A549 treated with ZK216348 at 1 μM for 4 hours (cell line): ENCODE measurements at places on chromosomes 4 and X. TPM values are rescaled to one million over a fixed set of nuclear protein-coding genes. Genes with fewer than 3 reads are reported as not detected.

DMRTC1B gene
- 0.13 TPM in 1 of 5 replicates, not detected in the others for total RNA-seq

LEF1 gene
- total RNA-seq: not detected in 5 replicates

BST1 gene
- total RNA-seq: 16.7 to 22.6 TPM (median 18.2 TPM) in 5 replicates

NPNT gene
- 0.22 to 0.60 TPM (median 0.37 TPM) in 5 replicates for total RNA-seq

TMPRSS11B gene
- not detected in 5 replicates for total RNA-seq

TEX11 gene
- not detected in 5 replicates for total RNA-seq

LAGE3 gene
- 38.8 to 73.0 TPM (median 64.3 TPM) in 5 replicates for total RNA-seq

FAM114A1 gene
- total RNA-seq: 20.1 to 43.9 TPM (median 34.9 TPM) in 5 replicates

MAOB gene
- 0.09 to 0.20 TPM (median 0.14 TPM) in 3 of 5 replicates, not detected in the others for total RNA-seq

RNF175 gene
- not detected in 5 replicates for total RNA-seq

USP17L21 gene
- not detected in 5 replicates for total RNA-seq

NAAA gene
- total RNA-seq: 20.1 to 25.7 TPM (median 21.9 TPM) in 5 replicates

EGF gene
- 0.09 to 1.3 TPM (median 0.24 TPM) in 5 replicates for total RNA-seq

FMR1 gene
- total RNA-seq: 16.8 to 26.1 TPM (median 22.9 TPM) in 5 replicates

MAGEA9B gene
- not detected in 5 replicates for total RNA-seq

KDR gene
- total RNA-seq: 0.05 to 0.11 TPM (median 0.09 TPM) in 3 of 5 replicates, not detected in the others

TXK gene
- 0.15 to 0.31 TPM (median 0.17 TPM) in 3 of 5 replicates, not detected in the others for total RNA-seq

F8A2 gene
- not detected in 5 replicates for total RNA-seq
